Activated CD4-positive, alpha-beta T cell treated with anti-CD3 and anti-CD28 coated beads, Interleukin-10, Interleukin-2, amounts not matched to agents 100 ng/mL and 50 ng/mL, durations not matched to agents 16 hours and 8 hours (primary cell): ENCODE measurements at places on chromosomes 16 and 17.
A peak's percentile ranks its signal among the peaks of the same experiment; 100 is the strongest.

- no peak for DNase-seq
Observed at GRCh38 chr17:36937001-36937958, at the start of gene LHX1. LHX1 (plus strand) TSS chr17:36937475; CDS start chr17:36938198, 723 bp downstream.

- no peak for DNase-seq
Observed at GRCh38 chr16:169014-169413, 3.2 kb downstream of the HBM start.

DNA sequence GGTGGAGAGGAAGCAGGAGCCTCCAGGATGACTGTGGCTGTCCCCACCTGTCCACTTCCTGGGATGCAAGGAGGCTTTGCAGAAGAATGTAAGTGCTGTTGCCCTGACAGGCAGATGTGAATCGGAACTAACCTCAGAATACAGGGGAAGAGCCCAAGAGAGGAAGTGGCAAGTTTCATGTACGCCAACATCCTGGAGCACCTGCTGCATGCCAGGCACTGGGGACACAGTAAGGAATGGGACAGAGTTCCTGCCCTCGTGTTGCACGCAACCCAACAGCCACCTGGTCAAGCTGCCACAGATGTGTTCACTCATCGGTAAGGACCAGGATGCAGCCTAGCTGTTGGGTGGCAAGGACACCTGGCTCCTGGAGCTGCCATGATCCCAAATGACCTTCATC, 98.6 kb upstream of the RPL38 start:
- DNase-seq, result no peak

DNA sequence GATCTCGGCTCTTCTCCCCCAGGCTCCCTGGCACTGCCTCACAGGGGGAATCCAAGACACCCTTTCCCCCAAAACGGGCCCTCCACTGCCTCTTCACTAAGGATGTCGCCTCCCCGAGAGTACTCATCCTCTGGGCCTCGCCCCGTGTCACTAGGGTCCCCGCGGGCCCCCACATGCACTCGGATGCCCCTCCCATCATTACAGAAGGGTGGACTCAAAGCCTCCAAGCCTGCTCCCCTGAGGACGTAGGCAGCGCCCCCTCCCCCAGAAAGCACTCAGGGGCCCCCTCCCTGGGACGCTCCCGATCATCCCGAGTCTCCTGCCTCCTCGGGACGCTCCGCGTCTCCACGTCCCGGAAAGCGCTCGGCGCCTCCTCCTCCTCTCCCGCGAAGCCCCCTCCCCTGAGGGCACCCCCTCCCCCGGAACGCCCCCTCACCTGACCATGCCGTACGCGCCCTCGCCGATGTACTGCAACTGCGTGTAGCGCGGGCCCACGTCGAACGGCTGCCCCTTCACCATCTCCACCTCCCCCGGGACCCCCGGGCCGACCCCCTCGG, 338 bp downstream of the MAPK3 start:
- peak; percentile 16 for DNase-seq

DNA sequence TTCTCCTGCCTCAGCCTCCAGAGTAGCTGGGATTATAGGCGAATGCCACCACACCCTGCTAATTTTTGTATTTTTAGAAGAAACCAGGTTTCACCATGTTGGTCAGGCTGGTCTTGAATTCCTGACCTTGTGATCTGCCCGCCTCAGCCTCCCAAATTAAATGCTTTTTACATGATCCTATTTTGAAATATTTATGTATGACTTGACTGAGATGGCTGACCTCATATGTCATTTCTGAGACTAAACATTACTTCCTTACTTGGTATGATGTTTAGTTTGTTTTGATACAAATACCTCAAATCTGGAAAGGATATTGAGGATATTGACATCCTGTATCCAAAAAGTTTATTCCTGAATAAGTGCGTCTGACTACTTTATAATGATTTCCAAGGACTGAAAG, 11.9 kb downstream of the CALCOCO2 start:
- no peak for DNase-seq

DNA sequence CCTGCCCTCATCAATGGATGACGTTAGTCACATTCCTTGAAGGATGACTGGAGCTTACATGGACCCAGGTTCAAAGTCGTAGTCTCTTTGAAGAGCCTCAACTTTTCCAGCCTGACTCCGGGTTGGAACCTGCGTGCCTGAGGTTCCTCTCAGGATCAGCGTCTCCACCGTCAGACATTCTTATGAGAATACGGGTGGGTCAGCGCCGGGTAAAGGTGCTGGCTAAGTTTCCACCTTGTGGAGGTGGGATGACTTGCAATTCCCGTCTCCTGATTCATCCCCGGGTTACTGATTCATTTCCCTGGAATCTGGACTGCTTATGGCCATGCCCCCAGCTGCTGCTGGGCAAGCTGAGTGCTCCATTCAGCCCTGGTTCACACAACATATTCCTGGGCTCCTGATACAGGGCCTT, 38.9 kb upstream of the CMIP start:
- DNase-seq, result no peak

DNA sequence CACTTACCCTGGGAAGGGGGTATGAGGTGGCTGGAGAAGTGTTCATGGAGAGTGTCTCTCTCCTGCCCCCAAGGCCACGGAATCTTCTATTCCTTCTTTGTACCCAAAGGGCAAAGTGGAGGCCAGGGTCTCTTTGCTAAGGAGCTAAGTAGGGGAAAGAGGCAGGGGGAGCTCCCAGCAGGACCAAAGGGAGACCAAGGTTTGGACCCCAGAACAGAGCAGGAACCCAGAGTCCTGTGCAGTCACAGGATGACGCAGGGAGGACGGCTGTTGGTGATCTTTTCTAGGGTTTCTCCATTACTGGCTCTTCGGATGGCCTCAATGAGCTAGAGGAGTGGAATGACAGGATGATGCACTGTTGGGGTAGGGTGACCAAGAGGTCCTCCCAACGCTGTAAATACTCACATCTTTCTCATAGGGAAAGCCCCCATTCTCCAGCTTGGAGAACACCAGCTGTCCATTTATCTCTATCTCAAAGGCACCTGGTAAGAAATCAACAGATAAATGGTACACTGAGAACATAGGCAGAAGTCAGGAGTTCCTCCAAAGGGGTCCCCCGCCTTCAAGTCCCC, 966 bp downstream of the MIEN1 start:
- DNase-seq, result no peak

DNA sequence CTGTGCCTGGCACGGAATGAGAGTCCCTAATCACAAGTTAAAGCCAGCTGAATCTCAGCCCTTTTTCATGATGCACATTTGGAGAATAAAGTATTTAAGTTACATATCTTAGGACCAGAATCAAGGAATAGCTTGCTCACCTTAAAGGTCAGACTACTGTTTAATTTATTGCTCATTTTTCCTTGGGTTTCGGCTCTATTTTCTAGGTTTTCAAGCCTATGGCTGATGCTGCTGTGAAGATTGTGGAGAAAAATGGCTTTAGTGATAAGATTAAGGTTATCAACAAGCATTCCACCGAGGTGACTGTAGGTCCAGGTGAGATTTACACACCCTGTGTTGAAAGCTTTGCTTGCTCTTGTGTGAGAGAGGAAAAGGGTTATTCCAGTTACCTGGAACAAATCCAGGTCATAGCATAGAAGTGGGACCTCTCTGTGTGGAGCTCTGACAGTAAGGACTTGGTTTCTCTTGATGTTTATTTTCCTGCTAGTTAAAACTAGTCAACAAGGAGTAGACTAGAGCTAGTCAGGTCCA, 18.1 kb downstream of the PRMT7 start:
- DNase-seq, result no peak

DNA sequence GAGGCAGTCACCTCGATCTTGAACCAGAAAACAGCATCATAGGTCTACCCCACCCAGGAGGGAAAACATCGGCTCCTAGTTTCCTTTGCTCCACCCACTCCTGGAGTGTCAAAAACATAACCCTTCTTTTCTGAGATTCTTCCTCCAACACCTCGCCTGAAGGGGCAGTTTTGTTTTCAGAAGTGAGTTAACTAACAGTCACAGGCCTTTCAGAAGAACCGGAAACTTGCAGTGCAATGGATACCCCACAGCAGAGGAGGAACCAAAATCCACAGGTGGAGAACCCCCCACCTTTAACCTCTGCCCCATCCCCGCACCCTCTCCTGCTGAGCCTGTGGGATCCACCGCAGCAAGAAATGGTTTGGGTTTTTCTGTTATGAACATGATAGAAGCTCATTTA, 7.8 kb upstream of the TEX2 start:
- DNase-seq, result peak; percentile 45

- DNase-seq, result no peak
Observed at GRCh38 chr16:12758031-12758669, 45.5 kb downstream of the CPPED1 start.

- DNase-seq, result peak; percentile 67
Observed at GRCh38 chr16:87344931-87345631, 27.9 kb upstream of the C16orf95 start.

- no peak for DNase-seq
Observed at GRCh38 chr16:70612931-70613330, 33.4 kb upstream of the IL34 start.

DNA sequence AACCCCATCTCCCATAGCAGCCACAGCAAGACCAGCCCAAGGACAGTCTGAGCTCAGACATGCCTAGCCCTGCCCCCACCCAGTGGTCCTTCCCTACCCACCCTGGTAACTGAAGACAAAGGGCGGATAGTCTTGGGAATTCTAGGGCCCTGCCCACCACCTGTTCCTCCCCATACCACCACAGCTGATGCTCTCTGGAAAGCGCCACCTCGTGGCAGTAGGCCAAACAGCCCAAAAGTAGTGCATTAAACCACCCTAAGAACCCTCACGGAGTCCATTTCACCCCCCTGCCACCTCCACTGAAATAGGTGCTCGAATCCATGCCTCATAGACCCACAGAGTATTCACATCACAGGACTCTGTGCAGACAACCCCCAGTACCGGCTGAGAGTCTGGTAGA, 1021.4 kb downstream of the CDH8 start:
- no peak for DNase-seq

GRCh38 chr17:15334266-15334665, 7.1 kb downstream of the TEKT3 start:
- no peak for DNase-seq

DNA sequence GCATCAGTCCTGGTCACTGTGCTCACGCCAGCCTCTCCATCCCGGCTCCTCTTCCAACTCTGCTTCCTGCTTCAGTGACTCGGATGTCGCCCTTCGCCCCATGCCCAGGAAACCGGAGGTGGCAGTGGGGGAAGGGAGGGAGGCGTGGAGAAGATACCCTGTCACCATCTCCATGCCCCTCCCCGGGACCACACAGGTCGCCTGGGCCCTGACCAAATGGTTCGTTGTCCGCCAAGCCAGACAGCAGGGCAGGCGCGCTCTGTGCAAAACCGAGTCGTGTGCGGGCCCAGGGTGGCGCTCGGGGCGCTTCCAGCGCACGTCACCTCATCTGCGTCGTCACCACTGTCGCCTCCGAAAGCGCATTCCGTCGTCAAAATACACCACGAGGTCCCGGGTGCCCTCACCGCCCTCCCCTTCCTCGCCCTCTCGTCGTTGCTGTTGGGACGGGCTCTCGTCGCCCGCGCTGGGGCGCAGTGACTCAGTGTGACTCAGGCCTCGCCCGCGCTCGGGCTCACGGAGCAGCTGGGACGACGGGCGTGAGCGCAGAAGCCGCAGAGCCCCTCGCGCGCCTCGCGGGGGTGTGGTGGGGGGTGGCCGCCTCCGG, 39.2 kb downstream of the ZNF778 start:
- peak; percentile 75 for DNase-seq

GRCh38 chr16:72221630-72222024, 49.7 kb upstream of the PMFBP1 start:
- DNase-seq, result no peak

DNA sequence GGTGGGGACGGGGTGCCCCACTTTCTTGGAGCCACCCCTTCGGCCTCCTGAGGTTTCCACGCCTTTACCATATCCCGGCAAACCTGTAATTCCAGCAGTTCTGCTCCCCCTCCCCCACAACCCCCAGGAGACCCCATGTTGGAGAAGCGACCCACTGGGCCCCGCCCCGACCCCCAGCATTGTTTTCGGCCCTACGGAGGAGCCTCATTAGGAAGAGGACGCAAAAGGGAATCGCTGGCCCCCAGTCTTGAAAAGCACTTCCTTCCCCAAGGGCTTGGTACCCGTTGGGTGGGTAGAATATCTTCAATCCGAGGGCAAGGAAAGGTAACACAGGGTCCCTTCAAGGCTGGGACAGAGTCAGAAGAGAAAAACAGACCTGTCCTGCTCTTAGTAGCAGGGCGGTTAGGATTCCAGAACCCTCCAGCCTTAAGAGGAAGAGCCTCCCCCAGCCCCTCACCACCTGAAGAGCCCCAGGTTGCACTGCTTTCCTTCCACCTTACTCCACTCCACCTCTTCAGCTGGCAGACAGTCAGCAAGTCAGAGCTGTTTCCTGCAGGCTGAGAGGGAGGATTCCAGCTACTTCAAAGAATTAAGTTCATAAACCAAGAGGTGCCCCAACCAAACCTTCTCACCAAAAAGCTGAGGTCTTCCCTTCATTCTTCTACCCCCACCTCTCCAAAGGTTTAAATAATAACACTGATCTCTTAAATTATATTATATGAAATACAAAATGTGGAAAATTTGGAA, 803 bp upstream of the TLCD2 start:
- no peak for DNase-seq

DNA sequence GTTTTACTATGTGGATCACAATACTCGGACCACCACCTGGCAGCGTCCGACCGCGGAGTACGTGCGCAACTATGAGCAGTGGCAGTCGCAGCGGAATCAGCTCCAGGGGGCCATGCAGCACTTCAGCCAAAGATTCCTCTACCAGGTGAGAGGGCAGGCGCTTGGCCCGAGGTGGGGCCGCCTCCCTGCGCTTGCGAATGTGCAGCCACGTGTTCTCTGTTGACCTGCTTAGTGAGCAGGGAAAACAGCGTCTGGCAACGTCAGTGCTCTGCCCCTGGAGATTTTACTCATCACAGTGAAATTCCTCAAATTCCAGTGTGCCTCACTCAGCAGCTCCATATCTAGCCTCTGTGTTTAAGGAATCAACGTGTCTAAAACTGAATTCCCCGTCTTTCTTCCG, 33.4 kb upstream of the CLEC18A start:
- no peak for DNase-seq

DNA sequence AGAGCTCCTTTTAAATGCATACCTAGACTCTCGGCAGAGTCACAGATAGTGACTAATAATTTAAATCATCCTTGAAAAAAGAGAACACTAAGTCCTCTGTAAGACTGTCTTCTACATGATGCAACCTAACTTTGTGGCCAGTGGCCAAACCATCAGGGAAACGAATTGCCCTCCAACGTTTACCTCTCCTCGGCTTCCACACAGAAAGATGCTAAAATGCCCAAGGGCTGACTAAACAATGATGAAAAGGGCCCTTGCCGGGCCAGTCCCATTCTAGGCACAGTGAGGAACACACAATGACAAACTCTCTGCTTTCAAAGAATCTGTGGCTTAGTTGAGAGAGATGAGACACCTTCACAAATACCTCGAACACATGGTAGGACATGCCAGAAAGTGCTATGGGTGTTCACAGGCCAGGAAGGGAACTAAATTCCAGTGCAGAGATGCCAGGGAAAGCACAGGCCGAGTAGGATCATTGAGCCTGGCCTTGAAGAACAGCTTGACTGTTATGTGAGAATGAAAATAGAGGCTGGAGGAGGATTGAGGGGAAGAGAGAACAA, 35.3 kb upstream of the PITPNM3 start:
- no peak for DNase-seq
